HL-60 (cell line): ENCODE measurements at places on chromosomes 13 and 19.

DNA sequence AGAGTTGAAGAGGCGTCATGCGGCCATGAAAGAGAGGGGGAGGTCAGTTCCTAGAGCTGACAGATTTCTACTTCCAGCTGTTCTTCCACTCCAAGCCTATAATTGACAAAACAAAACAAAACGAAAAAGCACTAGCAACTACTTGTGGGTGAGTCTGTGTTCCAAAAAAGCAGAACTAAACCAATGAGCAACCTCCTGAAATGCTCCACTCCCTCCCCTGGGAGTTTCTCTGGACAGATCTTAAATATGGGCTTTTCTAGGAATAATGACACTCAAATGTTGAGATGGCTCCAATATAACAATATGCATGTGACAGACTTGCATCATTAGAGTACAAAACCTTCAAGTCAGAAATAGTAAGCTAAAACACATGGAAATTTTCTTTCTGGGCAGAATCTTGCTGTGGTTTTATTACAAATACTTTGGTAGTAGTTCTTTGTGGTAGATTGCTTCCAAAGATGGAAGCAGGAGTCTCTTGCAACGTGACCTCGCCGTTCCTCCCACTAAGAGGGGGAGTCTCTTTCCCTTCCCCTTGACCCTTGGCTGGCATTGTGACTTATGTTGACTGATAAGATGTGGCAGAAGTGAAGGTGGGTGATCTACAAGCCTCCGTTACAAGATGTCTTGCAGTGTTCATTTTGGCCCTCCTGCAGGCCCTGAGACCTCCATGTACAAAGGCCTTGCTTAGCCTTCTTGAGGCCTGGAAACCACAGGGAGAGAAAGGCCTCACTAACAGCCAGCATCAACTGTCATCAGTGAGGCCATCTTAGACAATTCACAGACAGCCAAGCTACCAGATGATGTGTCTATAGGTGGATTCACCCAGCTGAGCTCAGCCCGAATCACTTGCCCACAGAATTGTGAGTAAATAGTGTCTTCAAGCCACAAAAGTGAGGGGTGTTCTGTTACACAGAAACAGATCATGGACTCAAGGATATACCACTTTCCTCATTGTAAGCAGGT lies 173.1 kb upstream of the RFC3 start:
- peak; percentile 75 for DNase-seq

DNA sequence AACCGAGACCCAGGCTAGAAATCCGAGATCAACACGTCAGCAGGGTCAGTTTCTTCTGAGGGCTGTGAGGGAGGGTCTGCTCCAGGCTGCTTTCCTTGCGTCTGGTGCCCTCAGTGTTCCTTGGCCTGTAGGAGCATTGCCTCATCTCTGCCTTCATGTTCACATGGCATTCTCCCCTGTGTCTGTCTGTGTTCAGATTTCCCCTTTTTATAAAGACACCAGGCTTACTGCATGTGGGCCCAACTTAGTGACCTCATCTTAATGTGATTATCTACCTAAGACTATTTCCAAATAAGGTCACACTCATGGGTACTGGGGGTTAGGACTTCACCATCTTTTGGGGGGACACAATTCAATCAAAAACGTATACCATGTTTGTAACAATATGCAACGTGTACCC lies 57.2 kb upstream of the C1QTNF9 start:
- DNase-seq = peak; percentile 36

DNA sequence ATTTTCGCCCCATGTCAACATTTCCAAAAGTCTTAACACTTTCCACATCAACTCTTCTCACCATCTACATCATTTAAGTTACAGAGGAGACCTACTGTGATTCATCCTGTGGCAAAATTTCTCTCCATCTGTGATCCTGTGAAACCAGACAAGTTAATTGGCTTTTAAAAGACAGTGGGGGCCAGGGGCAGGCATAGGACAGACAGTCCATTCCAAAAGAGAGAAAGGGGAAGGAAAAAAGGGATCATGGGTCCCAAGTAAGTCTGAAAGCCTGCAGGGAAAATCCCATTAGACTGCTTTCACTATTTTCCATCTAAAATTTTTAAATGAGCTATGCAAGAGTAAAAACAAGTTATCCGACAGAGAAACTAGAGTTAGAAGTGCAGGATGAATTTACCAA lies 121.0 kb downstream of the MRPL57 start:
- peak; percentile 9 for DNase-seq

GRCh38 chr13:20487927-20488326 lies 37.7 kb downstream of the CRYL1 start:
- DNase-seq = no peak

GRCh38 chr13:60114499-60115028 lies 49.2 kb downstream of the DIAPH3 start:
- no peak for DNase-seq

DNA sequence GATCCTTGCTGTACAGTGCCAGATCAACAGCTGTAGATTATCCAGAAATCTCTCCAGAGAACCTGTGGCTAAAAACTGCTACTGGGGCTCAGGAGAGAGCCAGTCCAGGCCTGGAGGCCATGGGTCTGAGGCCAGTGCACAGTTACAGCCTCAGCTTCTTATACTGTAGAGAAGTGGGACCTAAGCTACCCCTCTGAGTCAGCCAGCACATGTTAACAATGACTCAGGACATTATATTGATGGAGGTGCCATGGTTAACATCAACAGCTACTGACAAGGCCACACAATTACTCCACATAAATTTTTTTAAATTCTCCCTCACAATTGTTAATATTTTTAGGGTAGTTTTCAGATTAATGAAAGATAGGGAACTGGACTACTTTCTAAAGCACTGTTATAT lies 138.5 kb downstream of the RBM26 start:
- DNase-seq = no peak

DNA sequence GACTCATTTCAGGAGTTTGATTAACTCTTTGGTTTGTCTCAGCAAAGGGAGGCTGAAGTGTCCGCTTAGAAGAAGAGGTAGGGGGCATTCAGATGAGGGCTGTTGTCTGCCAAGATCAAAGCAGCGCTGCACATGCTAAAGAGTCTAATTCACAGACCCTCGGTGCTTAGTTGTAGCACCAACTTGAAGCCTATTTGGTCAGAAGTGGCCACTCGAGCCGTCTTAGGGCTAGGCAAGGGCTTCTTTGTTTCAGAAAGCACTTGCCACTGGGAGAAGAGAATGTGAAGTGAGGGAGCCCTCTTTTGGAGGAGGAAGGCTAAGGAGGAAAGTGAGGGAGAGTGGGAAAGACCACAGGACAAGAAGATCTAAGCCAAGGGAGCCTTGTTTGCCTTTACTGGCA lies 313.4 kb upstream of the TMTC4 start:
- DNase-seq = no peak

- DNase-seq = no peak
Measured at GRCh38 chr13:113948034-113948742, 25.7 kb downstream of the C13orf46 start.

DNA sequence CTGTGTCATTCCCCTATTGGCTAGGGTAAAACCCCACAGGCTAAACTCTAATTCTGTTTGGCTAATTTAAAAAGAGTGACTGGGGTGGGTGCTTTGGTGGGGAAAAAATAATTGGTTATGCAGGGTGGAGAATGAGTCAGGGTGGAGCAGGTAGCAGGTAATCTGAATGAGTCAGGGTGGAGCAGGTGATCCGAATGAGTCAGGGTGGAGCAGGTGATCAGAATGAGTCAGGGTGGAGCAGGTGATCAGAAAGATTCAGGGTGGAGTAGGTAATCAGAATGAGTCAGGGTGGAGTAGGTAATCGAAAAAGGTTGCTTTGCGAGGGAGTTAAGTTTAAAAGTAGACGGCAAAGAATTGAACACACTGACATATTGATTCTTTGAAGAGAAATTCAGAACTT lies 1218.8 kb upstream of the ATXN8OS start:
- no peak for DNase-seq

DNA sequence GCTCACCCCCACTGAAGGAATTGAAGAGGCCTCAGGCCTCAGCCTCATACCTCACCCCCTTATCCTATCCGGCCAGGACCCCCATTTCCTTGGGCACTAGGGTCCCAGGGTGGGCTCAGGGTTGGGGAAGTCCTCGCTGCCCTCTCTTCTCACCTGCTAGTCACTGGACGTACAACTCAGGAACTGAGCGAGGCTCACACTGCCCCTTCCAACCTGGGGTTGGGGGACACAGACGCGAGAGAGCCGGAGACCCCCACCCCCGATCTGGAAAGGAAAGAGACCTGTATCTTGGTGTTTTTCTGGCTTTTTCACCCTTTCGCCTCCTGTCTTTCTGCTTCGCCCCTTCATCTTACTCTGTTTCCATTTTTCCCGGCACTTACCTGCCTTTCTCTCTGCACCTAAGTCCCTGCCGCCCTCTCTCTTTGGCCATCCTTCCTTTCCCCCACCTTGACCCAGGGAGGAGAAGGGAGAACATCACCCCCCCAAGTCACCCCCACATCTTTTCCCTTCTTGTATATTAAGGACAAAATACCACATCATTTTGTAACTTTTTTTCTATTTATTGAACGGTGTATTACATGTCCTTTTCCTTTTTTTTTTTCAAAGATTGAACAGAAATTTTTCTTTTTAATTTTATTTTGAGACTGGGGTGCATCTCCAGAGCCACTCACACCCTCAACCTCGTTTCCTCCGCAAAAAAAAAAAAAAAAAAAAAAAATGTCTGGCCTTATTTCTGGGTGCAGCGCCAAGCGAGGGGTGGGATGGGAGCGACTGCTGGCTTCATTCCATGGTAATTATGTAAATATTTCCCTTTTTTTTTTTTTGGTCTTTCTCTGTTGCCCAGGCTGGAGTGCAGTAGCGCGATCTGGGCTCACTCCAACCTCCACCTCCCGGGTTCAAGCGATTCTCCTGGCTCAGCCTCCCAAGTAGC lies 36.6 kb downstream of the ZSWIM4 start:
- DNase-seq = no peak

GRCh38 chr19:8481201-8481600 lies 21.2 kb downstream of the PRAM1 start:
- DNase-seq = no peak

GRCh38 chr19:46537136-46538097 lies 41.8 kb upstream of the PNMA8B start:
- DNase-seq = no peak

DNA sequence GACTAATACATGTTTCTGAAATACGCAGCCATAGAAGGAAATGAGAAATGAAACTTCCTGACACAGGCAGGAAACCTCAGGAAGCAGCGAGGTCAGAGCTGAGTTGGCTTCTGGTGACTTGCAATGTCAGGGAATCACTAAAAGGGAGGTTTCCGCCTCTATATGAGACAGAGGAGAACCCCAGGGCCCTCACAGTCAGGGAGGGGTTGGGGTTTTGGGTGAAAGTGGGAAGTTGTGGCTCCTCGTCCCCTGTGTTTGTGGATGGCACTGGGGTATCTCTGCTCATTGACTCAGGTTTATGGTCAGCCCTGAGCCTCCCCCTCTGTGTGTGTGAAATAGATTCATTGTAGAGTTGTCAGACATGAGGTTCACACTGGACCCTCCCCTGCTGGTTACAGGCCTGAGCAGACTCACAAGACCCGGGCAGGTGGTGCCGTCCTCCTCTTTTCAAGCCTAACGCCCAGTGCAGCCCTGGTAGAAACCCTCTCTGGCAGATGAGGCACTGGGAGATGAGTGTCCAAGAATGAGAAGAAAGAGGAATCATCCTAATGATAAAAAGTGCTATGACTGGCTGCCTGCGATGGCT lies 5.5 kb upstream of the LILRA6 start:
- DNase-seq = peak; percentile 63

GRCh38 chr13:26047040-26047439 lies 4.8 kb downstream of the SHISA2 start:
- DNase-seq = no peak
